ENCODE measurements at places on chromosomes 4 and X.

DNA sequence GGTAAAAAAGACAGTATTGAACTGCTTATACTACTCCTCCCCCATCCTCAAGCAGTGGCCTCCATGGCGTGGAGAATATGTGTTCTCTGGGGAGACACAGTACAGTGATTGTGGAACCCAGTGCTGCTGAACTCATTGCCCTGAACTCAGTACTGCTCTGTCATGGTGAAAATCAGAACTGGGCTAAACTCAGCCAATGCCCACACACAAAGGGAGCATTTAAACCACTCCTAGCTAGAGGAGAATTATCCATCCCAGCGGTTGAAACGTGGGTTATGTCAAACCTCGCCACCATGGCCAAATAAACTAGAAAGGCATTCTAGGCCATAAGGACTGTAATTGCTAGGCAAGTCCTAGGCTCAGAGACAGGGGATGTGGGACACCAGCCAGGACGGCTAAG is 131.8 kb downstream of the SPOCK3 start:
- no peak for DNase-seq

GRCh38 chr4:139514382-139515059 is 41.5 kb downstream of the SETD7 start:
- DNase-seq = no peak

GRCh38 chr4:176193938-176194337 is 1.4 kb downstream of the SPATA4 start:
- DNase-seq = no peak

GRCh38 chr4:117010671-117011070 is 74.7 kb downstream of the TRAM1L1 start:
- DNase-seq = no peak

DNA sequence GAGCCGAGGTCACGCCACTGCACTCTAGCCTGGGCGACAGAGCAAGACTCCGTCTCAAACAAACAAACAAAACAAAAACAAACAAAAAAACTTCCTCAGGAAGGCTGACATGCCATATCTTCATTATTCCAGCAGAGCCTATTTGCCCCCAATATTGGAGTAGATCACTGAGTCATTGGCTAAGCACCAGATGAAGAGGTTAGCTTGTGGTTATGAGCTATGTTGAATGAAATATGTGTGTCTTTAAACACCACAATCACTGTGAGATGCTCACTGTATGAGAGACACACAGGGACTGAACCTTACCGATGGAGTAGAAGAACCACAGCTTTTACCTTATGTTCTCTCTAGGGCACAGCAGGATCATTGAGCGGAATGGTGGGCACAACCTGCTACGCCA is 122.1 kb upstream of the EOLA2 start:
- DNase-seq = no peak

- no peak for DNase-seq
Observed at GRCh38 chr4:76211769-76212708, 1.6 kb downstream of the SCARB2 start.

- peak; percentile 63 for DNase-seq
Observed at GRCh38 chr4:26257850-26258249, 63.0 kb upstream of the RBPJ start.

GRCh38 chr4:143390764-143391163 is 54.1 kb downstream of the GAB1 start:
- no peak for DNase-seq

- DNase-seq = no peak
Observed at GRCh38 chr4:106048250-106048971, 153.1 kb downstream of the NPNT start.

DNA sequence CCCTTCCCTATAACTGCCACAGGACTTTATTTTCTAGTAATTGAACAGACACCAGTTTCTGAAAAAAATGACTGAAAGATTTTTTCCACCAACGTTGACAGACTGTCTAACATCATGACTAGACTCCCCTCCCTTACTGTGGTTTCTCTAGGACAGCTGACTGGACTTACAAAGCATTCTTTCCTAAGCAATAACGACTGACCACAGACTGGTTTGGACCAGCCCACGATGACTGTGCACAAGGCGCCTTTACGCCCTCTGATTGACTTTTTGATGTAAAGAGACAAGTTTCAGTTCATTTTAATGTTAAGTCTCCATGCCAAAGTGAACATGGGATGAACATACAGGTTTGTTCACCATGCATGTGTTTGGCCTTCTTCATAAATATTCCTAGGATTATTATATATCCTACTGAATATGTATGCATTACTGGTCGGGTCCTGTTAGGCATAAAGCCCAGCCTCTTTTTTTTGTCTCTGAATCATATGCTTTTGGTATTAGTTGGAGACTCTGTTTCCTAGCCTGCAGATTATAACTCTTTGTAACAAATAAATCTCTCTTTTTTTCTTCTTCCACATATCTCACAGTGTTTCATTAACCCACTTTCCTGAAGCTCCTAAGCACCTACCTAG is 50.5 kb upstream of the UGT2B4 start:
- no peak for DNase-seq

GRCh38 chr4:148441986-148442831 is at the start of gene NR3C2:
NR3C2 (minus strand) TSS chr4:148442414.
- peak; percentile 97 for DNase-seq

Measured in inflammatory macrophage treated with lipopolysaccharide for 1 hour (primary cell).